Hair follicular keratinocyte (primary cell): ENCODE measurements at places on chromosomes 7 and 10. TPM values are rescaled to one million over a fixed set of nuclear protein-coding genes. Genes with fewer than 3 reads are reported as not detected.

The TES gene
- 128 and 156 TPM in 2 replicates for total RNA-seq

The OR6B1 gene
- total RNA-seq, result not detected in 2 replicates

The ANXA8 gene
- total RNA-seq, result 161 and 275 TPM in 2 replicates

The C10orf71 gene
- total RNA-seq, result not detected in 2 replicates

The PTN gene
- 0.23 TPM in 1 of 2 replicates, not detected in the other for total RNA-seq

The SLC37A3 gene
- 23.8 and 37.0 TPM in 2 replicates for total RNA-seq

The TFPI2 gene
- total RNA-seq, result 227 and 475 TPM in 2 replicates

The AGR3 gene
- not detected in 2 replicates for total RNA-seq

The TYW1B gene
- 1.6 and 3.0 TPM in 2 replicates for total RNA-seq

The PWWP2B gene
- 16.4 and 16.9 TPM in 2 replicates for total RNA-seq

The DIP2C gene
- 2.0 and 3.5 TPM in 2 replicates for total RNA-seq

The ZNF853 gene
- total RNA-seq, result 0.11 and 2.4 TPM in 2 replicates

The KCNMA1 gene
- 1.3 and 3.4 TPM in 2 replicates for total RNA-seq

The PRF1 gene
- not detected in 2 replicates for total RNA-seq

The GJC3 gene
- total RNA-seq, result not detected in 2 replicates

The ITIH5 gene
- total RNA-seq, result not detected in 2 replicates

The AGAP9 gene
- 0.91 and 2.0 TPM in 2 replicates for total RNA-seq

The PAXIP1 gene
- total RNA-seq, result 5.8 and 9.5 TPM in 2 replicates

The SFTPA1 gene
- total RNA-seq, result not detected in 2 replicates

The GRM3 gene
- total RNA-seq, result not detected in 2 replicates

The FAM25A gene
- 2.5 and 3.3 TPM in 2 replicates for total RNA-seq

The ZNF503 gene
- 15.7 and 17.6 TPM in 2 replicates for total RNA-seq

The NRG3 gene
- not detected in 2 replicates for total RNA-seq

The HOXA9 gene
- total RNA-seq, result 6.8 and 7.0 TPM in 2 replicates

The FGF8 gene
- not detected in 2 replicates for total RNA-seq

The FOXP2 gene
- total RNA-seq, result not detected in 2 replicates

The MYH16 gene
- total RNA-seq, result 1.1 and 1.2 TPM in 2 replicates

The CPEB3 gene
- 0.23 and 0.78 TPM in 2 replicates for total RNA-seq

The SLC25A40 gene
- 6.2 and 20.8 TPM in 2 replicates for total RNA-seq

The ZNF365 gene
- total RNA-seq, result 1.5 and 2.8 TPM in 2 replicates

The IFIT1B gene
- total RNA-seq, result not detected in 2 replicates

The DOCK4 gene
- total RNA-seq, result 8.2 and 12.5 TPM in 2 replicates

The MYO3A gene
- total RNA-seq, result not detected in 2 replicates

The STAG3 gene
- 0.04 TPM in 1 of 2 replicates, not detected in the other for total RNA-seq

The AKR1C4 gene
- not detected in 2 replicates for total RNA-seq

The C10orf53 gene
- not detected in 2 replicates for total RNA-seq

The CPED1 gene
- 0.08 and 0.23 TPM in 2 replicates for total RNA-seq

The SLC26A4 gene
- total RNA-seq, result 0.08 and 0.62 TPM in 2 replicates

The SPDYE5 gene
- not detected in 2 replicates for total RNA-seq

The SSC4D gene
- total RNA-seq, result 0.87 and 4.1 TPM in 2 replicates

The CYP2C18 gene
- not detected in 2 replicates for total RNA-seq

The ACSM6 gene
- not detected in 2 replicates for total RNA-seq

The WASHC2C gene
- total RNA-seq, result 15.5 and 17.1 TPM in 2 replicates
